Smooth muscle cell of the umbilical artery (primary cell): ENCODE measurements at places on chromosomes 7 and 10. TPM values are rescaled to one million over a fixed set of nuclear protein-coding genes. Genes with fewer than 3 reads are reported as not detected.

The CPA4 gene
- 113 and 524 TPM in 2 replicates for total RNA-seq

The SOSTDC1 gene
- under 0.01 and 0.05 TPM in 2 replicates for total RNA-seq

The USP54 gene
- total RNA-seq: 9.8 and 11.8 TPM in 2 replicates

The ANKRD61 gene
- total RNA-seq: 0.23 TPM in 1 of 2 replicates, not detected in the other

The CUZD1 gene
- 0.23 and 0.30 TPM in 2 replicates for total RNA-seq

The RSPH10B gene
- 0.89 TPM in 1 of 2 replicates, not detected in the other for total RNA-seq

The CYP3A5 gene
- 0.18 and 0.30 TPM in 2 replicates for total RNA-seq

The NRP1 gene
- 200 and 546 TPM in 2 replicates for total RNA-seq

The SLC13A1 gene
- not detected in 2 replicates for total RNA-seq

The RAB18 gene
- total RNA-seq: 49.6 and 77.6 TPM in 2 replicates

The PTPN20 gene
- total RNA-seq: 0.59 and 2.4 TPM in 2 replicates

The C10orf67 gene
- 0.18 TPM in 1 of 2 replicates, not detected in the other for total RNA-seq

The HTR5A gene
- not detected in 2 replicates for total RNA-seq

The SRGN gene
- total RNA-seq: 9.8 and 13.1 TPM in 2 replicates

The COL28A1 gene
- 0.32 TPM in 1 of 2 replicates, not detected in the other for total RNA-seq

The ZNF789 gene
- total RNA-seq: 4.2 and 8.3 TPM in 2 replicates

The PCDH15 gene
- under 0.01 and 0.05 TPM in 2 replicates for total RNA-seq

The SFRP4 gene
- total RNA-seq: 0.14 and 0.89 TPM in 2 replicates

The HABP2 gene
- total RNA-seq: not detected in 2 replicates

The ADAM12 gene
- total RNA-seq: 360 and 389 TPM in 2 replicates

The CDC14C gene
- not detected in 2 replicates for total RNA-seq

The AZGP1 gene
- 0.32 TPM in 1 of 2 replicates, not detected in the other for total RNA-seq

The CLDN12 gene
- 45.7 and 60.8 TPM in 2 replicates for total RNA-seq

The PROSER2 gene
- total RNA-seq: 0.92 and 1.8 TPM in 2 replicates

The MMP21 gene
- under 0.01 TPM in 1 of 2 replicates, not detected in the other for total RNA-seq

The USP6NL gene
- 7.7 and 14.1 TPM in 2 replicates for total RNA-seq

The UCMA gene
- not detected in 2 replicates for total RNA-seq

The SKIDA1 gene
- 0.30 and 0.42 TPM in 2 replicates for total RNA-seq

The TET1 gene
- 4.7 and 5.3 TPM in 2 replicates for total RNA-seq

The EBLN1 gene
- total RNA-seq: not detected in 2 replicates

The GDF10 gene
- not detected in 2 replicates for total RNA-seq

The ANXA11 gene
- total RNA-seq: 40.4 and 81.8 TPM in 2 replicates

The ZNF804B gene
- total RNA-seq: not detected in 2 replicates

The FANK1 gene
- 4.5 and 4.6 TPM in 2 replicates for total RNA-seq

The ADAMTS14 gene
- 3.6 and 4.2 TPM in 2 replicates for total RNA-seq

The JAZF1 gene
- total RNA-seq: 11.0 and 13.3 TPM in 2 replicates

The SPDYE2B gene
- not detected in 2 replicates for total RNA-seq

The STRIP2 gene
- total RNA-seq: 3.3 and 9.8 TPM in 2 replicates
